ENCODE measurements at places on chromosomes 4 and X.

GRCh38 chr4:109278594-109279031 is 23.8 kb downstream of the COL25A1 start:
- peaks cover 19% of the 10 kb centered on the region for H3K27me3 ChIP-seq
- H3K36me3 ChIP-seq, result no peaks in the 10 kb centered on the region
- no peak for DNase-seq

DNA sequence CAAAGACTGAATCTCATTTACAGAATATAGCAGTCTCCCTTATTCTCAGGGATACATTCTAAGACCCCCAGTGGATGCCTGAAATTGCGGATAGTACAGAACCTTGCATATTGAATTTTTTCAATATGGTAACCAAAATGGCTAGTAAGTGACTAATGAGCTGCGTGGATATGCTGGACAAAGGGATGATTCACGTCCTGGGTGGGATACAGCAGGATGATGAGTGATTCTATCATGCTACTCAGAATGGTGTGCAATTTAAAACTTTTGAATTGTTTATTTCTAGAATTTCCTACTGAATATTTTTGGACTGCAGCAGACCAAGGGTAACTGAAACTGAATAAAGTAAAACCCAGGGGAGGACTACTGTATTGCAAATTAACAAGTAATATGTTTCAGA is 66.7 kb downstream of the STAG2 start:
- no peaks in the 10 kb centered on the region for H3K36me3 ChIP-seq
- no peaks in the 10 kb centered on the region for H3K27me3 ChIP-seq
- H3K4me3 ChIP-seq, result no peak overlapping the region
- DNase-seq, result no peak
- H3K27ac ChIP-seq, result no peak overlapping the region

- no peak overlapping the region for H3K4me3 ChIP-seq
- no peak overlapping the region for H3K27ac ChIP-seq
- H3K27me3 ChIP-seq, result peaks cover 7% of the 10 kb centered on the region
Measured at GRCh38 chr4:1793940-1794808, 1.1 kb downstream of the FGFR3 start.

DNA sequence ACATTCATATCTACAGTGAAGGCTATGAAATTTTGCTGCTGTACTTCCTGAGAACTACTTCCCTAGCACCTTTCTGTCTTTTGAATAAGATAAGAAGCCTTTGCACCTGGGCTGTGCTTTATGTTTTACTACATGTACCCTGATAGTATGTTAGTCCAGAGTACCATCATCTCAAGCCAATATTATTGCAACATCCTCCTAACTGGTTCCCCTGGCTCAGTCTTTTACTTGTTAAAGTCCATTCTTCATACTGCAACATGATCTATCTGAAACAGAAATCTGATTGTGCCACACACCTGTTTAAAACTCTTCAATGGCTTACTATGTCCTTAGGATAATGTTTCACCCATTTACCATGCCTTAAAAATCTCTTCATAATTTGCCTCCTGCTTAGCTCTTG is 102.3 kb downstream of the AGTR2 start:
- DNase-seq, result no peak
- no peaks in the 10 kb centered on the region for H3K27me3 ChIP-seq
- no peaks in the 10 kb centered on the region for H3K36me3 ChIP-seq
- H3K4me3 ChIP-seq, result no peak overlapping the region
- no peaks in the 10 kb centered on the region for H3K4me1 ChIP-seq

DNA sequence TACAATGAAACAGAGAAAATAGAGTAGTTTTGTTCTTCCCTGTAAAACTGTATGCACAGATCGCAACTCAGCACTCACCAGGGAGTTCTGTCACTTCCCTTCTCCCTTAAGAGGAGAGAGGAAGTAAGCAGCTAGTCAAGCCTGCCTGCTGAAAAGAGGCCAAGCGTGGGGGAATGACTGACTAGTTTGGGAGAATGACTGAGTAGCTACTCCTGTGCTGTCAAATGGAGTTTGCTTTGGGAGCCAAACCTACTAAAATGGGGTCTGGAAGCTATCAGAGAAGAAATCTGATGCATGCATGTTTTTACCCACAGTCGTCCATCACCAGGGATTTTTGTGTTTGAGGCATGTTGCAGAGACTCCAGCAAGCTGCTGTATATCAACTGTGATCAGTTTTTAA is 54.6 kb upstream of the LHFPL1 start:
- peaks cover 39% of the 10 kb centered on the region for H3K27me3 ChIP-seq
- DNase-seq, result no peak
- no peak overlapping the region for H3K27ac ChIP-seq
- no peak overlapping the region for H3K4me3 ChIP-seq
- no peaks in the 10 kb centered on the region for H3K36me3 ChIP-seq

DNA sequence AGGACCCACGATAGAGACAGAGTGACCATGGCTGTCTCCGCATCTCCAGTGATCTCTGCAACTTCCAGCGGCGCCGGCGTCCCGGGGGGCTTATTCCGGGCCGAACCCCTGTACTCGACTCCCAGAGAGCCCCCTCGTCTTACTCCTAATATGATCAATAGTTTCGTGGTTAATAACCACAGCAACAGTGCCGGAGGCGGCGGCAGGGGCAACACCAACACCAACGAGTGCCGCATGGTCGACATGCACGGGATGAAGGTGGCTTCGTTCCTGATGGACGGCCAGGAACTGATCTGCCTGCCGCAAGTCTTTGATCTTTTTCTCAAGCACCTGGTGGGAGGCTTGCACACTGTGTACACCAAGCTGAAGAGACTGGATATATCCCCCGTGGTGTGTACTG is 343 bp downstream of the DACH2 start:
- H3K27me3 ChIP-seq, result peaks cover 19% of the 10 kb centered on the region
- no peak for DNase-seq
- H3K4me1 ChIP-seq, result no peaks in the 10 kb centered on the region

DNA sequence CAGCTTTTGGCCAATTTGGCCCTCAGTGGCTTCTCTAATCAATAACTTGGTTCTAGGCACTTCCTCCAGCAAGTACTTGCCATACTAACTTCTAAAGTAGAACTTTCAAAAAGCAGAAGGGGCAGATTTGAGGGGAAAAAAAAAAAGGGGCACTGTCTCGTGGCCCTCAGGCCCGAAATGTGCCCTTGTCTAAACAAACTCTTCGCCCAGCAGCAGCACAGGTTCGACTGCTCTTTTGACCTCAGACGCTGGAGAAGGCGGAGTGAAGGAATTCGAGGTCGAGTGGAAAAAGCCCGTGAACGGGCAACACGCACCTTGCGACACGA is 775 bp downstream of the GRPEL1 start:
- peaks cover 7% of the 10 kb centered on the region for H3K36me3 ChIP-seq
- DNase-seq, result no peak
- H3K4me3 ChIP-seq, result peak overlapping the region; percentile 94
- H3K27me3 ChIP-seq, result peaks cover 2% of the 10 kb centered on the region
- peak overlapping the region; percentile 94 for H3K27ac ChIP-seq

GRCh38 chr4:123536225-123536624 is 139.6 kb downstream of the SPRY1 start:
- peak overlapping the region; percentile 40 for H3K4me3 ChIP-seq
- no peaks in the 10 kb centered on the region for H3K36me3 ChIP-seq
- peaks cover 11% of the 10 kb centered on the region for H3K4me1 ChIP-seq
- H3K27ac ChIP-seq, result no peak overlapping the region
- H3K27me3 ChIP-seq, result no peaks in the 10 kb centered on the region

GRCh38 chr4:118683513-118683912 is 1.7 kb upstream of the METTL14 start:
- no peaks in the 10 kb centered on the region for H3K36me3 ChIP-seq
- H3K4me3 ChIP-seq, result no peak overlapping the region
- no peak for DNase-seq
- H3K27ac ChIP-seq, result no peak overlapping the region
- H3K27me3 ChIP-seq, result peaks cover 14% of the 10 kb centered on the region
- peaks cover 23% of the 10 kb centered on the region for H3K4me1 ChIP-seq

DNA sequence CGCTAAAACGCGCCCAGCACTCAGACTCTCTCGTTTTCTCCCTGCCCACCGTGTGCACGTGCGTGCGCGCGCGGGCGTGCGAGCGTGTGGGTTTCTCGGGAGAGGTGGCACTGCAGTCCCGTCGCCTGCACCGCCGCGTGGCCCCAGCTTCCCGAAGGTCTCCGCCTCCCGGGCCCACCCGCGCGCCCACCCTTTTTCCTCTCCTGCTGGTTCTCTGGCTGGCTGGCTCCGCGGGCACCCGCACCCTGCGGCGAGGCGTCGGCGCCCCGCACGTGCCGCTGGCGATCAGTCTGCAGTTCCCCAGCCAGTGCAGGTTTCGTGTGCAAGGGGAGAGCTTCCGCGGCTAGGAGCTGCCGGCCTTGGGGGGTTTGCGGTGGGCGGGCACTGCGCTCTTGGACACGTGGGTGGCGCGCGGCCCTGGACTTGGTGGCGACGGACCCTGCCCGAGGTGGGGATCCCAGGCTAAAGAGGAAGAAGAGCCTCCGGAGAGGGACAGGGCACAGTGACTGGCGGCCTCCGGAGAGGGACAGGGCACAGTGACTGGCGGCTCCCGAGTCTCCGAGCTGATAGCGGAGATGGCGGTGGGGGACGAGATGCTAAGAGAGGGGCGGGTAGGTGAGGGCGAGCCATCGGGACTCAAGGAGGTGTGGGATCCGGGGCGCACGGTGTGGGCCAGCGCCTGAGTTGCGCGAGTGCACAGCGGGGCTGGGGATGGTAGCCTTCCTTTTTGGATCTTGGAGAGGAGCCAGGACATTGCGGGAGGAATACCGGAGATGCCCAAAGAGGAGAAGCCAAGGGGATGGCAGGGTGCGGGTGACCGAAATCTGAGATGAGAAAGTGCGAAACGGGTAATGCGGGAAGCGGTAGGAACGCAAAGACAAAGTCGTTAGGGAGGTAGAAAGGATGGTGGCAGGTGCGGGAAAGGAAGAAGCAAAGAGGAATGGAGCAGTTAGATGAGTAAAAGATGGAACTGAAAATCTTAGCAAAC is at the start of gene FAM184B:
Gene FAM184B (minus strand): TSS at position 322 of the 988 bp plus-strand sequence. CDS start 322 bp downstream, outside the sequence.
- DNase-seq, result no peak
- no peaks in the 10 kb centered on the region for H3K36me3 ChIP-seq
- H3K27ac ChIP-seq, result no peak within 1 kb of the TSS
- H3K4me3 ChIP-seq, result no peak within 1 kb of the TSS

GRCh38 chr4:131526686-131527085 is 1622.4 kb upstream of the PCDH10 start:
- no peak overlapping the region for H3K4me3 ChIP-seq
- H3K27ac ChIP-seq, result no peak overlapping the region
- no peaks in the 10 kb centered on the region for H3K4me1 ChIP-seq
- no peaks in the 10 kb centered on the region for H3K27me3 ChIP-seq

- no peaks in the 10 kb centered on the region for H3K27me3 ChIP-seq
- no peak for DNase-seq
- H3K36me3 ChIP-seq, result no peaks in the 10 kb centered on the region
- H3K4me3 ChIP-seq, result no peak overlapping the region
- H3K4me1 ChIP-seq, result no peaks in the 10 kb centered on the region
- no peak overlapping the region for H3K27ac ChIP-seq
Measured at GRCh38 chrX:108331126-108331909, 106.9 kb downstream of the COL4A6 start.

GRCh38 chrX:94216738-94217137 is 542.7 kb downstream of the FAM133A start:
- DNase-seq, result no peak
- no peaks in the 10 kb centered on the region for H3K4me1 ChIP-seq
- no peaks in the 10 kb centered on the region for H3K36me3 ChIP-seq
- H3K27ac ChIP-seq, result no peak overlapping the region

- H3K27me3 ChIP-seq, result no peaks in the 10 kb centered on the region
- peak overlapping the region; percentile 23 for H3K27ac ChIP-seq
- no peak overlapping the region for H3K4me3 ChIP-seq
- no peak for DNase-seq
- H3K36me3 ChIP-seq, result no peaks in the 10 kb centered on the region
Measured at GRCh38 chr4:141658309-141658708, 21.9 kb downstream of the IL15 start.

- DNase-seq, result no peak
- no peaks in the 10 kb centered on the region for H3K27me3 ChIP-seq
- no peak overlapping the region for H3K4me3 ChIP-seq
- no peaks in the 10 kb centered on the region for H3K4me1 ChIP-seq
- H3K36me3 ChIP-seq, result no peaks in the 10 kb centered on the region
Measured at GRCh38 chr4:104693601-104694201, 199.0 kb upstream of the CXXC4 start.

GRCh38 chrX:14295426-14295825 is 233.9 kb upstream of the GLRA2 start:
- no peak for DNase-seq
- H3K4me3 ChIP-seq, result no peak overlapping the region
- no peaks in the 10 kb centered on the region for H3K4me1 ChIP-seq
- H3K36me3 ChIP-seq, result no peaks in the 10 kb centered on the region

DNA sequence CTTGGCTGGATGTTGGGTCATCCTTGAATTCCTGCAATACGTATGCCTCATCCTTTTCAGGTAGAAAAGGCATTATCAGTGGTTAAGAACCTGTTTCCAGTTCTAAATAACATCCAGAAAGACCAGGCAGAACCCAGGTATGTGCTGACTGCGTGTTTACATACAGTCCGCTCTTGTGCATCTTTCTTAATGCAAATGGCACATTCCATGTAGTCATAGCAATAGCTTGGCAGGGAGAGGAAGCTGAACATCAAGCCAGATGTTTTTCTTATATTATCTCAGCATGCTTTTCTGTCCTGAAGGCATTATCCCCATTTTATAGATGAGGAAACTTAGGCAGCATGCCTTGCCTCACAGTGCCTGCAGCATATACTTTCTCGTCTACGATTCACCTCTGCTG is 2.1 kb downstream of the DCLK2 start:
- no peak for DNase-seq
- no peak overlapping the region for H3K4me3 ChIP-seq
- peaks cover 41% of the 10 kb centered on the region for H3K27me3 ChIP-seq

DNA sequence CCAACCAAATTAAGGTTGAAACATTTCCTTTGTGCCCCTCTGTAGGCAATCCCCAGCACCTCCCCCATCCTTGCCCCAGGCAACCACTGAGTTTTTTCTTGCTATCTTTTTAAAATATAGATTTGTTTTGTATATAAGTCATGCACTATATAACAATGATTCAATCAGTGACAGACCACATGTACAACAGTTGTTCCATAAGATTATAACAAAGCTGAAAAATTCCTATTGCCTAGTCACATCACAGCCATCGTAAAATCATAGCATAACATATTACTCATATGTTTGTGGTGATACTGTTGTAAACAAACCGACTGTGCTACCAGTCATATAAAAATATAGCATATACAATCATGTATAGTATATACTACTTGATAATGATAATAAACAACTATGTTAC is 211.9 kb upstream of the NRK start:
- H3K27ac ChIP-seq, result no peak overlapping the region
- no peak for DNase-seq
- no peaks in the 10 kb centered on the region for H3K36me3 ChIP-seq
- no peaks in the 10 kb centered on the region for H3K4me1 ChIP-seq

DNA sequence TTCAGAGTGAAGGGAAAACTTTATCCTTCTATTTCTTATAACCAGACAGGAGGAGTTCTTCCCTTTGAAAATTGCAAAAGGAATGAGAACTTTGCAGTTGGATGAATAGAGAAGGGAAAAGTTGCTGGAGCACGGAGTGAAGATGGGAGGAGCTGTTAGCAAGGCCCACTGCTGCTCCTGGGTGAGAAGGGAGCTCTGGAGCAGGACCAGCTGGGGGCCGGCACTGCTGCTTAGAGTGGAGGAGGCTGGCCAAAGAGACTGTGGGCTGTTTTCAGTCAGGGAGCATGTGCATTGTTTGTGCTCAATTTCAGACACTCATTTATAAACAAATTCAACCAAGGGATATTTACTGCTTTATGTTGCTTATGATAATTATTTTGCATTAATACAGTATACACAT is 164.2 kb downstream of the STIM2 start:
- no peak overlapping the region for H3K4me3 ChIP-seq
- H3K27ac ChIP-seq, result no peak overlapping the region
- no peaks in the 10 kb centered on the region for H3K27me3 ChIP-seq

GRCh38 chrX:150507251-150507856 is 61.1 kb upstream of the MTM1 start:
- no peak overlapping the region for H3K27ac ChIP-seq
- peaks cover 11% of the 10 kb centered on the region for H3K27me3 ChIP-seq
- peak; percentile 38 for DNase-seq
- H3K4me3 ChIP-seq, result no peak overlapping the region
